Fibroblast of skin of scalp (primary cell): ENCODE measurements at places on chromosomes 16 and 17.

DNA sequence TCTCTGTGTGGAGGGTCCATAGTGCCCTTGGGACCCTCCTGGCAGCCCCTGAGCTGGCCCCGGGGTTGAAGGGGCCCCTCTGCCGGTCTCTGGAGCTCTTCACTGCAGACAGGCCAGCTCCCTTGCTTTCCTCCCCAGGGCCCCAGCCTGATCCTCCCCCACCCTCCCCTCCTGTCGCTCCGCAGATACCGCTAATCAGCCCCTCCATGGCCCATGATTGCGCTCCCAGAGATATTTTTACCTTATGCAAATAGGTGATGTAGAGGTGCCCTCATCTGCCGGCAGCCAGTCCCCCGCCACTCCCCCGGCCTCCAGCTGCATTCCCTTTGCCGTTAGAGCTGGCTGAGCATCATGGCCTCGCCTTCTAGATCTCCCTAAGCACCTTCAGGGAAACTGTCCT, 9.2 kb downstream of the MMP15 start:
- no peak for DNase-seq

GRCh38 chr16:85337910-85338637, 225.8 kb upstream of the CIBAR2 start:
- DNase-seq = no peak

GRCh38 chr16:84183911-84184591, 2.8 kb downstream of the TAF1C start:
- DNase-seq = no peak

DNA sequence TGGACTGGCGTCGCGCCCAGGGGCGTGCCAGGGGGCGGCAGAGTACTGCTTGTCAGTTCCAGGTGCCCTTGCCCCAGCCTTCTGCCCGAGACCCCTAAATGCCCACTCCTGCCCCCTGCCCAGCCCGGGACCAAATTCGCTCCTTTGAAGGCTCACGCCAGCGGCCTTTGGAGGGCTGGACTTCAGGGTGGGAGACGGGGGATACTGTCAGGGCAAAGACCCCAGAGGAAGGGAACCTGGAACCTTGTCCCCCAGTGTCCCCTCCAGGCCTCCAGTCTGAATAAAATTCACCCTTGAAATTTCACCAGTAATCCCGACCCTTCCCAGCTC, 737 bp downstream of the OTOP3 start:
- DNase-seq = no peak

GRCh38 chr17:72071330-72071729, 49.5 kb upstream of the SOX9 start:
- DNase-seq = no peak

DNA sequence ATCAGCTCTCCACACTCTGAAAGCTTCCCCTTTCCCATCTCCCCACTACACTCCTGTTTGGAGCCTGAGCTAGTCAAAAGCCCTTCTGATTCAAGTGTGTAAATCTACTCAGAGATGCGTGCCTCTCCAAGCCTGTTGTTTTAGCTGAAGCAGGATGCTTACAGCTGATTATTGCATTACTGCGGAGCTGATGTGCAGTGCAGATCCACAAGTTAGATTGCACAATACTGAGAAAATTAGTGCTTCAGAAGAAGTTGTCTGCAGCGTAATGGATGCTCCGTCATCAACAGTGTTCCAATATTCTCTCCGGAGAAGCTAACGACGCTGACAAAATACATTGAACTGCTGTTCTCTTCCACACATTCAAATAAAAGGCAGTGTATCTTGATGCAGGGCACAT, 44.8 kb upstream of the NLRP1 start:
- no peak for DNase-seq

DNA sequence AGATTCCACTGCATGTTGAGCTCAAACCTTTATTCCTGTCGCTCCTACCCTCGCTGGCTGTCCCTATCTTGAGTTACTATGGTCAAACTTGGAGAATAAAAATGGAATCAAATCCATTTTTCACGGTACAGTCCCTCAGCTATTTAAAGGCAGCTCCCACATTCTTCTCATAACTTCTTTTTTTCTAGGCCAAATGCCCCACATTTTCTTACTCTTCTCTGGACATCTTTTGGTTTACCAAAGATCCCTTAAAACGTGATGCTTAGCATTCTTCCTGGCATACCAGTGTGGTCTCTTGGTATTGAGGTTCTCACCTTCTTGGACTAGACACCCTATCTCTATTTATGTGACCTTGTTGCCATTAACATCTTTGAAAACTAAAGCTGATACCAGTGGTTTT, 48.3 kb upstream of the MAF start:
- DNase-seq = peak; percentile 27

GRCh38 chr16:71353736-71354135, 4.8 kb upstream of the CALB2 start:
- DNase-seq = no peak

- no peak for DNase-seq
Measured at GRCh38 chr17:43548689-43549379, 2.7 kb upstream of the ETV4 start.

GRCh38 chr16:17382514-17382913, 88.2 kb downstream of the XYLT1 start:
- DNase-seq = no peak

GRCh38 chr17:78351449-78352006, 8.3 kb downstream of the SOCS3 start:
- peak; percentile 87 for DNase-seq

GRCh38 chr17:32805029-32805976, 71.6 kb downstream of the MYO1D start:
- peak; percentile 48 for DNase-seq

- DNase-seq = no peak
Measured at GRCh38 chr17:35766489-35766877, 5.8 kb downstream of the C17orf50 start.

DNA sequence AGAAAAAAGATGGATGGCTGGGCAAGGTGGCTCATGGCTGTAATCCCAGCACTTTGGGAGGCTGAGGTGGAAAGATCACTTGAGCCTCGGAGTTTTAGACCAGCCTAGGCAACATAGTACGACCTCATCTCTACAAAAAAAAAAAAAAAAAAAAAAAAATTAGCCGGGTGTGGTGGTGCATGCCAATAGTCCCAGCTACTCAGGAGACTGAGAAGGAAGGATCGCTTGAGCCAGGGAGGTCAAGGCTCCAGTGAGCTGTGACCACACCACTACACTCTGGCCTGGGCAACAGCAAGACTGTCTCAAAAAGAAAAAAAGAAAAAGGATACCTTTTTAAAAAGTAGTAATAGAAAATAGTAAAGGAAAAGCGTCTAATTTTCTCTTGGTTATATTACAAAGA, 20.7 kb downstream of the ZNF652 start:
- no peak for DNase-seq

DNA sequence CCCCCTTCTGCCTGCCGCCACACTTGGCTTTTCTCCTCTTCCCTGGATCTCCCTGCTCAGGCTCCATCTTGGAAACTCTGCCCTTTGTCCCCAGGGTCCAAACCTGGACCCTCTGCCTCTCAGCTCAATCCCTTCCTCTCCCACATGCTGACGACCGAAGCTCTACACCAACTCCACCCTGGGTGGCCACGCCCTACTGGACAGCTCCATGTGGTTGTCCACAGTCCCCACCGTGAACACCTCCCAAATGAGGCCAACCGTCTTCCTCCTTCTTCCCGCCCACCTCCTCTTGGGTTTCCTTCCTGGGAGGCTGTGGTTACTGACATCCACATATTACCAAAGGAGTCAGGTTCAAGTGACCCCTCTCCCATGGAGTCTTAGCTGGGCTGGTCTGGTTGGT, 22.6 kb upstream of the MLKL start:
- DNase-seq = no peak

DNA sequence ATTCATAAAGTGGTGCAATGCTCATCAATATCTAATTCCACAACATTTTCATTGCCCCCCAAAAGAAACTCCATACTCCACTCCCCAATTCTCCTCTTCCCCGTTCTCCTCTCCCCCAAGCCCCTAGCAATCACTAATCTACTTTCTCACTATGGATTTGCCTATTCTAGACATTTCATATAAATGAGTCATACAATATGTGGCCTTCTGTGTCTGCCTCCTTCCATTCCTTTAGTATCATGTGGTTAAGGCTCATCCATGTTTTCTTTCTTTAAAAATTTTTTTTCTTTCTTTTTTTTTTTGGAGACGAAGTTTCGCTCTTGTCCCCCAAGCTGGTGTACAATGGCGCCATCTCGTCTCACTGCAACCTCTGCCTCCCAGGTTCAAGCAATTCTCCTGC, 56.3 kb upstream of the HAS3 start:
- DNase-seq = peak; percentile 85
